CD8-positive, alpha-beta memory T cell (primary cell): ENCODE measurements at places on chromosomes 7 and 10. TPM values are rescaled to one million over a fixed set of nuclear protein-coding genes. Genes with fewer than 3 reads are reported as not detected.

- H3K27ac ChIP-seq: no peak overlapping the region
- no peak overlapping the region for H3K4me3 ChIP-seq
- no peak for DNase-seq
Observed at GRCh38 chr7:47444376-47445098, 137.4 kb downstream of the TNS3 start.

- H3K27ac ChIP-seq: no peak overlapping the region
- peaks cover 38% of the 10 kb centered on the region for H3K27me3 ChIP-seq
- H3K36me3 ChIP-seq: no peaks in the 10 kb centered on the region
- peaks cover 10% of the 10 kb centered on the region for H3K4me1 ChIP-seq
Observed at GRCh38 chr7:132578050-132578370, 1.7 kb upstream of the PLXNA4 start.

GRCh38 chr7:77330169-77330882, 85.8 kb downstream of the GSAP start:
- DNase-seq: no peak
- no peak overlapping the region for H3K4me3 ChIP-seq
- no peaks in the 10 kb centered on the region for H3K36me3 ChIP-seq
- no peaks in the 10 kb centered on the region for H3K27me3 ChIP-seq

- H3K27me3 ChIP-seq: no peaks in the 10 kb centered on the region
- H3K27ac ChIP-seq: no peak overlapping the region
Observed at GRCh38 chr10:131282961-131283360, 28.6 kb downstream of the TCERG1L start.

GRCh38 chr10:996031-996430, 7.8 kb downstream of the GTPBP4 start:
- peaks cover 5% of the 10 kb centered on the region for H3K4me1 ChIP-seq
- DNase-seq: no peak
- peaks cover 56% of the 10 kb centered on the region for H3K36me3 ChIP-seq

DNA sequence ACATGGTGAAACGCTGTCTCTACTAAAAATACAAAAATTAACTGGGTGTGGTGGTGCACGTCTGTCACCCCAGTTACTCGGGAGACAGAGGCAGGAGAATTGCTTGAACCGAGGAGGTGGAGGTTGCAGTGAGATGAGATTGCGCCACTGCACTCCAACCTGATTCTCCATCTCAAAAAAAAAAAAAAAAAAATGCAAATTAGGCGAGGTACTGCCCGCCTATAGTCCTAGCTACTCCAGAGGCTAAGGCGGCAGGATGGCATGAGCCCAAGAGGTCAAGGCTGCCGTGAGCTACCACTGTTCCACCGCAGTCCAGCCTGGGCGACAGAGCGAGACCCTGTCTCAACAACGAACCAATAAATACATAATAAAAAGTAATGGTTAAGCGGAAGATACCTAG, 1.1 kb upstream of the EIF4H start:
- no peak for DNase-seq
- no peaks in the 10 kb centered on the region for H3K27me3 ChIP-seq

DNA sequence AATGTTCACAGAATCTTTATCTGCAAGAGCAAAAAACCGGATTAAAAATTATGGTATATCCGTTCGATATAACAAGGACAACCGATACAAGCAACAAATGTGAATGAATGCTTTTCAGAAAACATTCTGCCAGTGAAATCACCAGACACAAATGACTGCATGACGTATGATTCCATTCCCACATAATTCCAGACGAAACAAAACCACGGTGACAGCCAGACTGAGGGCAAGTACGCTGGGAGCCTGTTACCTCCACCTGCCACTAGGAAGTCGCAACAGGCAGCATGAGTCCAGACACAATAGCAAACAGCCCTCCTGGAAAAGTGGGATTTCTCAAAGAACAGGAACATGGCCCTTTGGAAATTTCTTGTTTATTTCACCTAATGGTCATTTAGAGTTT, 41.7 kb downstream of the MAD1L1 start:
- no peaks in the 10 kb centered on the region for H3K4me1 ChIP-seq
- no peak for DNase-seq
- H3K36me3 ChIP-seq: no peaks in the 10 kb centered on the region
- H3K27me3 ChIP-seq: no peaks in the 10 kb centered on the region
- no peak overlapping the region for H3K4me3 ChIP-seq

GRCh38 chr10:69994262-69994661, 58.4 kb upstream of the MACROH2A2 start:
- no peak overlapping the region for H3K27ac ChIP-seq
- DNase-seq: no peak
- no peaks in the 10 kb centered on the region for H3K36me3 ChIP-seq
- no peaks in the 10 kb centered on the region for H3K4me1 ChIP-seq

AOC1 gene
- total RNA-seq: not detected

IDI2 gene
- not detected for total RNA-seq

CYP26A1 gene
- not detected for total RNA-seq

KCND2 gene
- total RNA-seq: not detected

FKBP9 gene
- 0.31 TPM for total RNA-seq
